ENCODE measurements at places on chromosomes 11 and 22. TPM values are rescaled to one million over a fixed set of nuclear protein-coding genes. Genes with fewer than 3 reads are reported as not detected.
A peak's percentile ranks its signal among the peaks of the same experiment; 100 is the strongest.

DNA sequence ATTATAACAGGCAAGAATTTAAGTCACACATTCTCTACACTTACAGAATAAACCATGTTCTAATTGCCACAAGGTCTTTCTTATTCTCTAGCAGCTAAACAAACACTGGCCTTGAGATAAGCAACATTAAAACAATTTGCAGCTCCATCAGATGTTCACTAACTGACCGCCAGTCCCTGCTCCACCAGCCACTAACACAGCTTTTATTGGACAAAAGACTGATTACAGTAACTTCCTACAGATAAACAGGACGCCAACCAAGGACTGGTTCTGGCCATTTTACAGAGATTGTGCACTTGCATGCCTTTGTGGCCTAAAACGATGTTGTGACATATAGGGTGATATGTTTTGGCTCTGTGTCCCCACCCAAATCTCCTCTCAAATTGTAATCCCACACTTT, 388.9 kb upstream of the LRRC4C start:
- no peak for DNase-seq

SLC22A25 gene
- total RNA-seq = not detected

DNA sequence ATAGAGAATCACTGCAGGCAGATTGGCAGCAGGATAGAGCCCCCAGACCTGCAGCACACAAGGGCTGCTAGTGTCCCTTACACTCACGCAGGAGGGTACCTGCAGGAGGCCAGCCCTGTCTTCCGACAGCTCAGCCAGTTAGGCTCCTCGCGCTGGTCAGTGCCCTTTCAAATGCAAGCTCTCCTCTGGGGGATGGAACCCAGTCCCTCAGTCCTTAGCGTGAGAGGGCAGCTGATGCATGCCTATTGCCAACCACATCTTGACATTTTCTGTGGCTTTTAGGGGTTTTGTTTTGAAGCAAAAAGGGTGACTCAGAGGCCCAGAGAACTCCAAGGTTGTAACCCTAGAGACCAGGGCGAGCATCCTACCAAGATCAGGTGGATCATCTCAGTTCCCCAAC, 40.0 kb downstream of the WNT11 start:
- no peak for DNase-seq

USH1C gene
- not detected for total RNA-seq

DNA sequence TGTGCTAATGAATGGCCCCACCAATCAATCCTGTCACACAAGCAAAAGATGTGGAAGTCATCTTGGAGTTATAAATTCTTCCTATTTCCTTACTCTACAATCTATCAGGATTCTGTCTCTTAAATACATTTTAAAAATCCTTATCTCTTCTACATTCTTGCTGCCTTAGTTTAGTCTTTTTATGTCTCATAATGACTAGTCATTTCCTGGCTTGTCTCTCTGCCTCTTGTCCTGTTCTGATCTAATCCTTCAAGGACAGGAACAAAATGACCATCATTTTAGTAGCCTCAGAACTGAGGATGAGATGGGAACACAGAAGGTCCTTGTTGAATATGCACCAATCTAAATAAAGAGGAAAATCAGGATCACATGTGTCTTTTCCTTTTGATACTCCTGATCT, 56.6 kb upstream of the LIN7C start:
- peak; percentile 61 for DNase-seq
